ENCODE measurements at places on chromosomes 7 and 10.
A peak's percentile ranks its signal among the peaks of the same experiment; 100 is the strongest.

DNA sequence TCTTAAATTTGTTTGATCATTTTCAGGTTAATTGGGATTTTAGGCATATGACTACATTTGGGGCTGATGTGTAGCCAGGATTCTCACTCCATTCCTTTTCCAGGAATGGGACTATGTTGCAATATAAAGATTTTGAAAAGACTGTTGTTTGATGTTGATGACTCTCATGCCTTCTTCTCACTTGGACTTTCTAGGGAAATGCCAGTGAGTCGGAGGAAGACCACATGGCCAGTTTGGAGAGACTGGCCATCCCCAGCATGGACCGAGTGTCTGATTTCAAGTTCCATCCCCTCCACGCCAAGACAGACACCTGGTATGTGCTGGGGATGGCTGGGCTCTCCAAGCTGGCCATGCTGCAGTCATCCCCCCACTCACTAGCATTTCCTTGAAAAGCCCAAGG, 5.5 kb downstream of the IGFBP3 start:
- DNase-seq = no peak

GRCh38 chr7:94011714-94012353, 7.7 kb upstream of the BET1 start:
- no peak for DNase-seq

- no peak for DNase-seq
Observed at GRCh38 chr10:98262571-98262970, 5.4 kb downstream of the LOXL4 start.

- no peak for DNase-seq
Observed at GRCh38 chr7:158274404-158274811, 313.2 kb downstream of the PTPRN2 start.

GRCh38 chr7:83468251-83468739, 180.6 kb downstream of the SEMA3E start:
- DNase-seq = no peak

- DNase-seq = no peak
Observed at GRCh38 chr10:1370298-1370697, 314.1 kb downstream of the WDR37 start.

GRCh38 chr7:44167920-44168319, 21.3 kb downstream of the GCK start:
- DNase-seq = no peak

DNA sequence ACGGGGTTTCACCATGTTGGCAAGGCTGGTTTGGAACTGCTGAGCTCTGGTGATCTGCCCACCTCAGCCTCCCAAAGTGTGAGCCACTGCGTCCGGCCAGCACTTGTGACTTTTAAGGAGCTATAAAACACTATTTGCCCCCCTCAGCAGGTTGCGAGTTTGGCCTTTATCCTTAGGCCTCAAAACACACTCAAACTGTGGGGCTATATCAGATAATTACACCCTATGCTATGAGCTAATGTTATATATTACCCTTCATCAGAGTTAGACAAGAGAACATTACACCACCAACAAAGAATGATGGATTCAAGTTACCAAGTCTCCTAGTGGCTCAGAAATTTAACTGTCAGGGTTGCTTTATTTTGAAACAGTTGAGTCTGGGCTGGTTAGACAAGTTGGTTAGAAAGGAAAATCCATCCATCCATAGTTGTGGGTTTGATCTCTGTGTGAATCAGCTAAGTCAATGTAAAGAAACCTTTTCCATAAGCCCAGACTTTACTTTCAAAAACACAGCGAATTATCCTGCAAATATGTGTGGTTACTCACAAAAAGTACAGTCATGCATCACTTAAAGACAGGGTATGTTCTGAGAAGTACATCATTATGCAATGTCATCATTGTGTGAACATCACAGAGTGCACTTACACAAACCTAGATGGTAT, 115.8 kb downstream of the SEMA3D start:
- DNase-seq = no peak

GRCh38 chr10:48446785-48447184, 140.3 kb downstream of the MAPK8 start:
- no peak for DNase-seq

DNA sequence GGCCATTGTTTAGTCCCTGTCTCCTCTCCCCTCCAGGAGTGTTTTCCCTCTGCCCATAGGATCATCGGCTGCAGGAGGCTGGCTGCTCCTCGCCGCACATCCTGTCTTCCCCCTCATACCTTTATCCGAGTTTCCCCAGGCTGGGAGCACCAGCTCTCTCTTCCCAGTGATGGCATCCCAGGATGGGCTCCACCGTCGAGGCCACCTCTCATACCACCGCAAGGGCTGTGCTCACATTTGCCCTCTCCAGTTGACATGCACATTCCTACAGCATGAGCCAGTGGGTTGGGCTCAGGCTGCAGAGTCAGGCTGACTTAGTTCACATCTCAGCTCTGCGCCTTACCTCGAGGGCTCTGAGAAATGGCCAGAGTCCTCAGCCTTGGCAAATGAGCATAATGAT, 12.1 kb downstream of the HKDC1 start:
- no peak for DNase-seq

GRCh38 chr10:114110174-114110972, 63.6 kb downstream of the CCDC186 start:
- DNase-seq = no peak

DNA sequence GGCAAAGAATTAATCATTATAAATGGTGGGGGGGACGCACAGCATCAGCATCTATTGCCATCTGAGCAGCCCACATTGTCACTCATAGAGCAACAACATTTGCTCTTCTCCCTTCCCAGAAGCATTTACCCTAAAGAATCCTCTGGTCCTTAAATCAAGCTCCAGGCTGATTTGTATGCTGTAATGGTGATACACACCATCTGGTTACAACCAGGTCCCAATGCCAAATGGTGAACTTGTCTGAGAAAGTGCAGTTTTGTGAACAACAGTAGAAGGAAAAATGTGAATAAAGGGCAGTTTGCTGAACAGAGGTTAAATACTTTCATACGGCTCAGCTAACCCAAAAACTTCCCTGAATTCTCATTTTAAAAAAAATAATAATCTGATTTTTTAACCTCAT, 38.8 kb upstream of the TCF7L2 start:
- DNase-seq = no peak

GRCh38 chr7:69843653-69844052, 245.4 kb downstream of the AUTS2 start:
- DNase-seq = no peak

DNA sequence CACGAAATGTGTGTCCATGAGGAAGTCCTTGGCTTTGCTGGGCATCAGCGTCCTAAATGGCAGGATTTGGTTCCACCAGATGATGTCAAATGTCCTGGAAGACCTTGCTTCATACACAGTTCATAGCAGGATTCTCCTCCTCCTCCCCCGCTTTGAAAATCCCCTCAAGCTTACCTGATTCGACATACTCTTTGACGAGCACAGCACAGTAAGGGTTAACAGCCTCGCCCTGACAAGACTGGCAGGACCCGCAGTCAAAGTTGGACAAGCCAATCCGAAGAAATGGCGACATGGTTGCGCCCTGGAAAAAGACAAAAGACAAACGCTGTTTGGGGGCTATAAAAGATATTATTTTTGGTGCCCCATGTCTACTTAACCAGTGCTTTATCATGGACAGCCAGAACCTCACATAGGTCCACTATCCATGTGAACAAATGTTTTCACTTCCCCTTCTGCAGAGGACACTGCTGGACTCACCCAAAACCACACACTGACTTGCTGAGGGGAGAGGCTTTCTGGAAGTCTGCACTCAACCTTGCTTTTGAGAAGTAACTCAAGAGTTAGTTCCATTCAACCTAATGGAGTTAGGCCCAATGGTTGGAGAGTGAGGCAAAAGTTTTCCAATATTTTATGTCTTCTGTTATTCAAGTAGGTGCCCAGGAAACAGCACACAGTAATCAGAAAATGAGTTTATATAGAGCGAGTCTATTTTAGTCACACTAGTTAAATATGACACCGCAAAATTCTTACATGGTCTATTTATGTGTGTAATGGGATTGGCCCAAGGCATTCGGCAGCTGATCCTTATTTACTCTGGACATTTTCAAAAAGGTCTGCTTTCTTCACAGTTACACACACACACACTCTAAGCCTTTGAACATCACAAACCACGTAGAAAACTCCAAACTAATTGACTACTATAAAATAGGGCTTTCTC, 65.0 kb downstream of the PRKCQ start:
- no peak for DNase-seq

- DNase-seq = no peak
Observed at GRCh38 chr7:18607025-18607424, 111.5 kb downstream of the HDAC9 start.

DNA sequence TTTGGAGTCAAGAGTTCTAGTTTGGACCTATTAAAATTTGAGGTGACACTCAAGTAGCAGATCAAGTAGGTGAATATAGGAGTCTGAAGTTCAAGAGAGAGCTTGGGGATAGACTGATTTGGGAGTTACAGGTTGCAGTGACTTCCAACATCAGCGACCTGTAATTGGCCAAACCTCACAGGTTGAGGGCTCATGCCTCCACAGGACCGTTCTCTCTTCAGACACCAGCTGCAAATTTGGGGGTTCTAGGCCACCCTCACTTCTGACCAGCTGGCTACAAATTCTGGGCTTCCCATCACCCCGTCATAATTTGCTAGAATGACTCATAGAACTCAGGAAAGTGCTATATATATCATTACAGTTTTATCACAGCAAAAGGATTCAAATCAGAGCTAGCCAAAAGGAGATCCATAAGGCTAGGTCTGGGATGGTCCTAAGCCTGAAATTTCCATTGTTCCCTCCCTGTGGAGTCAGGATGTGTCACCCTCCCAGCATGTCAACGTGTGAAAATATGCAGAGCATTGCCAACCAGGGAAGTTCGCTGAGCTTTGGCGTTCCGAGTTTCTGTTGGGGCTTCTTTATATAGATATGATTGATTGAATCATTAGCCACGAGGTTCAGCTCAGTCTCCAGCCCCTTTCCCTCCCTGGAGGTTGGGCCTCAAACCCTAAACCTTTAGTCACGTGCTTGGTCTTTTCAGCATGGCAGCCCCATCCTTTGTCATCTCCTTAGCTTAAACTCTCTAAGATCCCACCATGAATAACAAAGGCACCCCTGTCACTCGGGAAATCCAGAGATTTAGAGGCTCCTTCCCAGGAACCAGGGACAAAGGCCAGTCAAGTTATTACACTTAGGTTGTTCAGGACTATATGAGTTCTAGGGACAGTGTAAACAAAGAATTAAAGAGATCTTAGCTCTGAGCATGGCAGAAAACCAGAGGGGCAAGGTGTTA, 20.7 kb upstream of the ZNF212 start:
- no peak for DNase-seq

DNA sequence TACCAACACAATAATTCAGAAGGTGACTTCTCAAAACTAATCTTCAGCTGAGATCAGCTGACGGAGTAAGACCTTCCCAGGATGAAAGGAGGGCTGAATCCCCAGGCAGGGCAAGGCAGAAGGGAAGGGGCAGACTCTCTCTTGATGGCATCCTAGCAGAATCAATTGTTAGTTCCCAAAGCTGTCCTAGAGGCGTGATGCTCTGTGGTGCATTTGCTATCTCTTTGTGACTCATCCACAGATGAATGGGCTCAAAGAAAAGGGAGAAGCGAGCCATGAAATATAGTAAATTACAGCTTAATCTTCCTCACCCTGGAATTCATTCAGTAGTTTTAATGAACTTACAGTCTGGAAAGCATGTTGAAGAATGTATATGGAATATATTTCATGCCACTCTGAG, 37.2 kb downstream of the PDE1C start:
- DNase-seq = no peak

DNA sequence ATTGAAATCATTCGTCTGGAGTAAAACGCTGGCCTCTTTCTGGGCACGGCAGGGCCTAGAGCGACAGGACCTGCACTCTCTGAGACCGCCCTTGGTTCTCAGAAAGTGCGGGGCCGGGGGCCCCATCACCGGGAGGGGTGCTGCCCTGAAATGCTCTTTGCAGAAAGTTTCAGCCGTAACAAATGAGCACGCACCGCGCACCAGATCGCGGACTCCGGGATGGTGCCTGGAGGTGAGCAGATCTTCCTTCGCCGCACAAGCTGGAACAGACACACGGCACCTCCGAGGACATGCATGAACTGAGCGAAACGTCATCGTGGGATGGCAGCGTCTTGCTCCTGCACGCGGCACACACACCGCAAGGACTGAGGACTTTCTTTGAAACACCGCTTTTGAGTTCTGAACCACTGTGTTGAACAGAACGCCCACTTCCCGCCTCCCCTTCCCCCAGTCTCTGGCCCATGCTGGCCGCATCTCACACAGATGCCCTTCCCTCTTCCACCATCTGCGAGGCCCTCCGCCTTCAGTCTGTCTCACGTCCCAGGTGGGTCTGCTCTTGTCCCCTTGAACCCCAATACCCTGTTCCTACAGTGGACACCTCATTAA, 538.7 kb upstream of the MGMT start:
- no peak for DNase-seq

DNA sequence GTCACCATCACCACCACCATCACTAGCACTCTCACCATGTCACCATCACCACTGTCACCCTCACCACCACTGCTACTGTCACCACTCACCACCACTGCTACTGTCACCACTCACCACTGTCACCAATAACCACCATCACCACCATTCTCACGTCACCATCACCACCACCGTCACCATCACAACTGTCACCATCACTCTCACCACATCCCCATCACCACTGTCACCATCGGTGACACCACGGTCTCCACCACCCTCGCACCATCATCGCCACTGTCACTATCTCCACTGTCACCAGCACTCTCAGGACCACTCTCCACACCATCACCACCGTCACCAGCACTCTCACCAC, 130.4 kb downstream of the MAD1L1 start:
- DNase-seq = no peak

- peak; percentile 58 for DNase-seq
Observed at GRCh38 chr10:15585303-15585715, 134.4 kb downstream of the ITGA8 start.

DNA sequence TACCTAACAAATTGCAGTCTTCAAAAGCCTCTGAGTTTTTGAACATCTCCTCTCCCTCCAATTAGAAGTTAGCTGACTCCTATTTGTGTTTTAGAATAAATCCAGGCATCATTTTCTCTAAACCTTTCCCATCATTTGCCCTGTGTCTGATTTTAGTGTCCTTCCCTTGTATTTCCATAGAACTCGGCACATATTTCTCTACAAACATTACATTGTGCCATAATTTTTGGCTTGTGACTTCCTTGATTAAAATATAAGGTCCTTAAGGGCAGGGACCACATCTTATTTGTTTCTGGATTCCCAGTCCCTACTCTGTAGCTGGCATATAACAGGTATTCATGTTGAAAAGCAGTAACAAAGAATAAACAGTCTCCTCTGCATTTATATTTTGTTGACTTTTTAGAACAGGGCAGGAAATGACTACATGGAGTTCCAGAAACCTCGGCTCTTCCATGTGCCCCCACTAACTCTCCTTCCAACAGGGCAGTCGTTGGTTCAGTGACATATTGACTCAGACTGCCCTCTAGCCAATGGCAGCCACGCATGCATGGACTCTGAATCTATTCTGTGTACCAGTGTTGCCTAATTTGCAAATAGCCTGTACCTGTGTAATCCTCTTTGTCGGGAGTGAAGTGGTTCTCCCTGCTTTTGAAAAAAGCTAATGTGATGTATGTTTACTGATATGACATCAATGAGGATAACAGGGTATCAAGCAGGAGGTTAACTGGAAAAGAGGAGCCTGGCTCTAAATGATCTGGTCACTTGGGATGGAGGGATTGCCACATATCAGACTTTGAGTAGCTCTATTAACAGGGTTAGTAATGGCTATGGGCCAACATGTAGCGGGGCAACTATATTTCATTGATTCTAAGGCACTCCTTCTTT, 19.8 kb upstream of the CPN1 start:
- DNase-seq = no peak

GRCh38 chr7:136526408-136527105, 341.9 kb upstream of the CHRM2 start:
- DNase-seq = no peak
